Stimulated activated CD4-positive, alpha-beta T cell treated with anti-CD3 and anti-CD28 coated beads, Interleukin-1b, Interleukin-23, amount 100 ng/mL, for 4 hours (primary cell): ENCODE measurements at places on chromosomes 16 and 17.

GRCh38 chr17:64064331-64064730 lies 43.9 kb upstream of the ICAM2 start:
- DNase-seq, result no peak

GRCh38 chr16:54327609-54328008 lies 41.0 kb upstream of the IRX3 start:
- DNase-seq, result no peak

DNA sequence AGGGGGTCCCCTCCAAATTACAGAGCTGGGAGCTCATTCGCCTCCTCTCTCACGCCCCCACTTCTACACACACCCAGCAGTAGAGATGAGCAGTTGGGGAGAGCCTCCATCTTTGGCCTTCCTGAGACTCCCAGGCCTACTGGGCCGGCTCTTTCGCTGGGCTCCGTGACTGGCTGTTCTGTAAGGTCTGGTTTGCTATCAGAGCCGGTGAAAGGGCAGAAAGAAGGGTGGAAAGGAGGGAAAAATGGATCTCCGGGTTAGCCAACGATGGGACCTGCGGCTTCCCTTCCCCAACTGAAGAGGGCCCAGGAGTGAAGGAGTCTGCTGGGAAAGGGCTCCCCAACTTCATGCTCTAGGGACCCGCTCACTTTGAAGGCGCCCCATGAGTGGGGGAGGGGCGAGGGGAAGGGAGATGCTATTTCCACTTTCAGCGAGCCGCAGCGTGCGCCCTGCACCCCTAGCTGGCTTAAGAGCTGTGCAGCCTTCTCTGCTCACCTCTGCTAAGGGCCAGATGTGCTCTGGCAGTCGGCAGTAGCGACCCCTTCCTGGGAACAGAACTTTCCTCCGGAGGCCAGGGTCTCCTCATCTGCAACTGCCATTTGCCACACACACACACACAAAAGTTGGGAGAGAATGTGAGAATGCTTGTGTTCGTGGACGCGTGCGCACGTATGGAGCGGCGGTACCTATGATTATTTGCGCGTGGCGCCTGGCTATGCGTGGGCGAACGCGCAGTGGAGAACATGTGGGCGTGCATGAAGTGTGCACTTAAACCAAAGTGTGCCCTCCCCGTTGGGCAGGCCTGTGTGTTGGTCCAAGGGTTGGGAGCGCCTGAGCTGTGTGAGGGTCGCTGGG lies 2.9 kb upstream of the FOXF1 start:
- no peak for DNase-seq

GRCh38 chr17:66654106-66654740 lies 180.7 kb upstream of the CACNG5 start:
- DNase-seq, result no peak

- DNase-seq, result no peak
These were observed 18.6 kb upstream of the HAPSTR1 start for GRCh38 chr16:9072806-9073341.

DNA sequence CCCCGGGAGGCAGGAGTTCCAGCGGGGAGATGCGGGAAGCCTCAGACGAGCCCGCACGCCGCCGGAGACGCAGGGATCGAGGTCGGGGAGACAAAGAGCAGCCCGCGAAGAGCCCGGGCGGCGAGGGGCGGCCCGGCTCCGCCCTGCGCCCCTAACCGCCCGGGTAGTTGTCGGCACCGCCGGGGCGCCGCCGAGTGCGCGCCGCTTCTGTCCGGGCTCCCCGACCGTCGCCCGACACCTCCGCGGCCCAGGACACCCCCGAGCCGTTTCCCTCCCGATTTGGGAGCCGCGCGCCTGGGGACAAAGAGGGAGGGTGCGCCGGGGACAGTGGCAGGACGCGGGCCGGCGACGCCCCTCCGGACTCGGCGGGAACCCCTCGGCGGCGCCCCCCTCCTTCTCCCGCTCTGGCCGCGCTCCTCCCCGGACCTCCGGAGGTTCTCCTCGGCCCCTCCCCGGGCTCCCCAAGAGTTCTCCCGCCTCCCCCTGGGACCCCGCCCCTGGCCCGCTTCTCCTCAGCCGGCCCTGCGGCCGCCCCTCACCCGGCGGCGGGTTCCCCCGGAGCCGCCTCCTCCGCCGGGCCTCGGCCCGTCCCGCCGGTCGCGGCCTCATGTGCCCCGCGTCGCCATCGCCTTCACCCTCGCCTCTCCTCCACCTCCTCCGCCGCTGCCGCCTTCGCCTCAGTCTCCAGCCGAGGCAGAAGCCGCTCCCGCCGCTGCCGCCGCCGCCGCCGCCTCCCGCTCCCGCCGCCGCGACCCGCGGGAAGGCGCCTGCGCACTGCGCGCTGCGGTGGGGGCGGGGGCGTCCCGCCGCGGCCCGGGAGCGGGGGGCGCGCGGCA lies at the start of gene GJC1:
GJC1 (minus strand) TSS at position 765 of the 836 bp plus-strand sequence. CDS start 24,470 bp downstream, outside the sequence.
- DNase-seq, result peak; percentile 38

DNA sequence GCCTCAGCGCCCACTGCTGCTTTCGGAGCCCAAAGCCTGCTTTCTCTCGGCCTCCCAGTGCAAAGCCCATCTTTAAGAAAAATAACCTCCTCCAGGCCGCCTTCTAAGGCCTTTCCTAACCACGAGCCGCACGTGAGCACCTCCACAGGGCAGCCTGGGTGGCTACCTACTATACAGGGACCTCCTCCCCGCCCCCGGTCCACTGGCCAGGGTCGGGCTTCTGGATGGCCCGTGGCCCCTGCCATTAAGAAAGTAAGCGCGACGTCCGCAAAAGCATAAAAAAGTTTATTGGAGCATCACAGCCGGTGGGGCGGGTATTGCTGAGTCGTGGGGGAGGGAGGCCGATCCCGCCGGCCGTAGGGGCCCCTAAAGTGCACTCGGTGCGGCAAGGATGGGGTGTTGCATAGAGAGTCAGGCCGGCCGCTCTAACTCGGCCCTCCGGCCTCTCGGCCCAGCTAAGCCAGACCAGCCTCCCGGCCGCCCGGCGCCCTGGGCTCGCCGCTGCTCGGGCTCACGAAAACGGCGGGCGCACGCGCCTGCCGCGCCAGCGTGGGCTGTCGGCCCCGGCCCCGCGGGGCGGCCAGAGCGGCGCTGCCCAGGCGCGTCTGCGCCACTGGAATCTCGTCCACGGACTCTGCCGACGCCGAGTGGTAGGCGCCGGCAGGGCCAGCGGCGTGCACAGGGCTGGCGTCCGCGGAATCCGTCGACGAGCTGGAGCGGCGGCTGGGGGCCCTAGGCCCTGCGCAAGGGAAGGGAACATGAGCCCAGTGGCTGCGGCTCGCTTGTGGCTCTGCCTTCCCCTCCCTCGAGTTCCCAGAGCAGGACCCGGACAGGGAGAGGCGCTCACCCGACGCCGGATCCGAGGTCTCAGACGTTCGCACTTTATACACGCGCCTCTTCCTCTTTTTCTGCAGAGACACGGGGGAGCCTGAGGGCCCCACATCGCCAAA lies 1.1 kb upstream of the TPPP3 start:
- DNase-seq, result no peak

DNA sequence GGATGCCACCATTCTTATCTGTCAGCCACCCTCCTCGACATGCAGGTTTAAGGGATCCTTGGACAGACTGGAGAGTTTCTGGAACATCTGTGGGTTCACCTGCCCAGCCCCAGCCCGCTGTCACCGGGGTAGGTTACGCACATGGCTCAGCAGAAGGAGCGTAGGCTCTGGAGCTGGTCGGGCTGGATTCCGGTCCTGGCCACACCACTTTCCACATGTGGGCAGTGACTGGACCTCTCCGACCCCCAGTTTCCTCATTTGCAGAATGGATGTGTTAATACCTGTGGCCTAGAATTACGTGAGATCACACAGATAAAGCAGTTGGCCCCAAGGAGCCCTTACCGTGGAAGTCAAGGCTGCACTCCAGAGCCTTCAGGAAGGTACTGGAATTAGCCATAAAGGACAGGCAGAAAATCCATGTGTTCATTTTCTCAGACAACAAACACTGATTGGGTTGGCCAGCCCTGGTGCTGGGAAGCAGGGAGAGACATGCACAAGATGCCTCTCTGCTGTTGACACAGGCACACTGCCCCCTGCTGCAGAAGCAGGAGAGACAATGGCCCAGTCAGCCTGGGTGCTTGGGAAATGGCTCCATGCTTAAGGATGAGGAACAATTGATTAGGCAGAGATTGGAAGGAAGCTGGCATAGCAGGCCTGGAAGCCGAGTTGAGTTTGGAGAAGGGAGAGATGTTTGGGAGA lies 58.8 kb downstream of the SF3B3 start:
- no peak for DNase-seq

DNA sequence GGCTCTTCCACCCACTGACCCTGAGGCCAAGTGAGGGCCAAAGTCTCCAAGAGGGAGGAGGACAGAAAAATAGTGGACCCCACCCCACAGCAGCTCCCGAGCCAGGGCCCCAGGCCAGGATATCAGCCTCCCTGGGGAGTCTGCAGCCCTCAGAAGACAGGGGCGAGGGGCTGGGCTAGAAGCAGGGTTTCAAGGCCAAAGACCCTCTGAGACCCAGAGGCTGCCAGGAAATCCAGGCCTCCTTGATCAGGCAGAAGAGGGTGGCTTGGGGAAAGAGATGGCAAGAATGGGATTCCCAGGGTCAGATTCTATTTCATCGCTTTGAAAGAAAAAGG lies 156.1 kb downstream of the ZNF423 start:
- no peak for DNase-seq

GRCh38 chr17:30217054-30217453 lies 18.4 kb downstream of the SLC6A4 start:
- DNase-seq, result no peak

DNA sequence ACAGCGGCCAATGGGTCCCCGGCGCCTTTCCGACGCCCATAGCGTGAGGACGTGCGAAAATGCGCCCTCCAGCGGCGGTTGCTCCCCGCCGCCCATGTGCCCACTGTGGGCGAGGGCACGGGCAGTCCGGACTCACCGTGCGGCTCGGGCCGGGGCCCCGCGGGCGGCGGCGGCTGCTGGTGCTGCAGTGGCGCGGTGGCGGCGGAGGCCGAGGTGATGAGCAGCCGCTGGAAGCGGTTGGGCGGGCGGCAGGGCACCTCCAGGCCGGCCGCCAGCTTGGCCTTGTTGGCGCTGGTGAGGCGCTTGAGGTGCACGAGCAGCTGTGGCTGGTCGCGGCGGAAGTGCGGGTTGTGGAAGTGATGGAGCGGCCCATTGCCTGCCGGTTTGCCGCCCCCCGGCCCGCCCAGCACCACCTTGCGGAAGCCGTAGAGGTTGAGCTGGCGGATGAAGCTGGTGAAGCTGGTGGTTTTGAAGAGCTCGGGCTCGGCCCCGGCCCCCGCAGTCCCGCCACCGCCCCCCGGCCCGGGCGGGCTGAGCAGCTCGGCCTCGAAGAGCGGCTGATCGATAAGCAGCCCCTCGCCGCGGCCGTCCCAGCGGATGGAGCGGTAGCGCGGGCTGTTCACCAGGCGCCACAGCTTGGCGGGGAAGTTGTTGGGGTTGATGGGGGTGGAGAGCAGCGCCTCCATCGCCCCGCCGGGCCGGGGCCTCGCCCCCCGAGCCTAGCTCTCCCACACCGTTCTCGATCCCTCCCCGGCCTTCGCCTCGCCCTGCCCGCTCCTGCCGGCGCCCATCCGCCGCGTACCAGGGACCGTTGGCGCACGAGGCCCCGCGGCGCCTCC lies at the start of gene HSF5:
HSF5 (minus strand) TSS at position 820 of the 839 bp plus-strand sequence; CDS start at position 686, 134 bp downstream.
- peak; percentile 56 for DNase-seq

DNA sequence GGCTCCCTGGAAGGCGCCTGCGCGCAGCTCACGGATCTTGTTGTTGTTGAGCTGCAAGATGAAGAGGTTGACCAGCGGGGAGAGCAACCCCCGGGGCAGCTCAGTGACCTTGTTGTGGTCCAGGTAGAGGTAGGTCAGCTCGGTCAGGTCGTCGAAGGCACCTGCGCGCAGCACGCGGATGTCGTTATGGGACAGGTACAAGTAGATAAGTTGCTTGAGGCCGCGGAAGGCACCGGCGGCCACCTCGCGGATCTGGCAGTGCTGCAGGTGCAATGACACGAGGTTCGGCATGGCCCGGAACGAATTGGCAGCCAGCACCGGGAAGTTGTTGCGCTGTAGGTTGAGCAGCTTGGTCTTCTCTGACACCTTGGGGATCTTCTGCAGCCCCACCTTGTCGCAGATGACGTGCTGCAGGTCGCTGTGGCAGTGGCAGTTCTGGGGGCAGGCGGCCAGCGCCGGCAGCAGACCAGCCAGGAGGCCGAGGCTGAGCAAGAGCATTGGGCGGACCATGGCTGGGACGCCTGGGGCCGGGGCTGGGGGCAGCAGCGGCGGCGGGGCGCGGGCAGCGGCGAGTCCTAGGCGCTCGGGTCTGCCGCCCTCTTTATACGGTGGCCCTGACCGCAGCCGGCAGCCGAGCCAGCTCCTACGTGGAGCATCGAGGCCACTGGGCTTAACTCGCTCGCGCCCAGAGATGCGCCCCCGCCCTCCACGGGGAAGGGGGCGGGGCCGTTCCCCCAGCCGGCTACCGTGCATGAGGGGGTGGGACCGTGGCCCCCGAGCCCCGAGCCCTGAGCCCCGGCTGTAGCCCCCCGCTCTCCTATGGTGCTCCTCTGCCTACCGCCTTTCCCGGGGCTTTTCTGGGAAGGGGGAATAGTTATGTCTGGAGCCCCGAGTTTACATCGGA lies at the start of gene CHAD:
CHAD (minus strand) TSS at position 577 of the 904 bp plus-strand sequence; CDS start at position 510, 67 bp downstream.
- DNase-seq, result no peak

GRCh38 chr17:5832886-5833285 lies 237.3 kb upstream of the WSCD1 start:
- no peak for DNase-seq

DNA sequence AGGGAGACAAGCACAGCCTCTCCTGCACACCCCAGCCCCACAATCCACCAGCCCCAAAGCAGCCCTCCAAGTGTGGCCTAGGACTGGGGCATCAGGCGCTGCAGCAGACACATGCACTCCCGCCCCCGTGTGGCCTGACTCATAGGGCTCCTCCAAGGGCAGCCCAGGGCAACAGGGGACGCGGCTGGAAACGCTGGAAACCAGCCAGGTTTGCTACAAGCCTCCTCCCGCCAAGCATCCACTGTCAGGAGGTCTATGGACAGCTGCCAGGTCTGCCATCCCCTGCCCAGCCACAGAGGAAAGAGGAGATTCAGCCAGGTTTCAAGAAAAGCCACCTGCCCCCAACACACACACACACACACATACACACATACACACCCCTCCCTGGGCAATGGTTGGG lies 25.8 kb downstream of the SRCIN1 start:
- DNase-seq, result no peak

DNA sequence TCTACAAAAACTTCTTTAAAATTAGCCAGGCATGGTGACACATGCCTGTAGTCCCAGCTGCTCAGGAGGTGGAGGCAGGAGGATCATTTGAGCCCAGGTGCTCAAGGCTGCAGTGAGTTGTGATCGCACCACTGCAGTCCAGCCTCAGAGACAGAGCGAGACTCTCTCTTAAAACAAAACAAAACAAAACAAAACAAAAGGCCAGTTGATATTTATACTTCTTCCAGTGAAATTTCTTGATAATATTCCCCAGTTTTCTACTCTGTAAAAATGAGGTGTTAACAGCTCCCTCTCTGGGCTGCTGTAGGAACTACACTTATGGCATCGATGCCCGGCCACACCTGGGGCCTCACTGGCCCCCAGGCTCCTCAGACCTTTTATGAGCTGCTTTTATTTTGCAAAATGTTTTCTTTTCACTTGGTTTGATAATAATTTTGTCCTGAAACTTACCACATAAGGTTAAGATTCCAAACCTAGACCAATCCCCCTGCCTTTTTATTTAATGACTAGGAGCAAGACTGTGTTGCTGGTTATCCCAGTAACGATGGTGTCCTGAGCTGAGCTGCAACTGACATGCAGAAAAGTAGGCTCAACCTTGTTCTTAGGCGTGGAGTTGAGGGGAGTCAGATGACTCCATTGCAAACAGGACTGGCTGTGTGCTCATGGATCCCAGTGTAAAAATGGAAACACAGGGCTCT lies 17.6 kb downstream of the MAPK8IP3 start:
- DNase-seq, result peak; percentile 25
